Activated naive CD8-positive, alpha-beta T cell treated with anti-CD3 and anti-CD28 coated beads for 36 hours (primary cell): ENCODE measurements at places on chromosomes 2 and 18. TPM values are rescaled to one million over a fixed set of nuclear protein-coding genes. Genes with fewer than 3 reads are reported as not detected.

DNA sequence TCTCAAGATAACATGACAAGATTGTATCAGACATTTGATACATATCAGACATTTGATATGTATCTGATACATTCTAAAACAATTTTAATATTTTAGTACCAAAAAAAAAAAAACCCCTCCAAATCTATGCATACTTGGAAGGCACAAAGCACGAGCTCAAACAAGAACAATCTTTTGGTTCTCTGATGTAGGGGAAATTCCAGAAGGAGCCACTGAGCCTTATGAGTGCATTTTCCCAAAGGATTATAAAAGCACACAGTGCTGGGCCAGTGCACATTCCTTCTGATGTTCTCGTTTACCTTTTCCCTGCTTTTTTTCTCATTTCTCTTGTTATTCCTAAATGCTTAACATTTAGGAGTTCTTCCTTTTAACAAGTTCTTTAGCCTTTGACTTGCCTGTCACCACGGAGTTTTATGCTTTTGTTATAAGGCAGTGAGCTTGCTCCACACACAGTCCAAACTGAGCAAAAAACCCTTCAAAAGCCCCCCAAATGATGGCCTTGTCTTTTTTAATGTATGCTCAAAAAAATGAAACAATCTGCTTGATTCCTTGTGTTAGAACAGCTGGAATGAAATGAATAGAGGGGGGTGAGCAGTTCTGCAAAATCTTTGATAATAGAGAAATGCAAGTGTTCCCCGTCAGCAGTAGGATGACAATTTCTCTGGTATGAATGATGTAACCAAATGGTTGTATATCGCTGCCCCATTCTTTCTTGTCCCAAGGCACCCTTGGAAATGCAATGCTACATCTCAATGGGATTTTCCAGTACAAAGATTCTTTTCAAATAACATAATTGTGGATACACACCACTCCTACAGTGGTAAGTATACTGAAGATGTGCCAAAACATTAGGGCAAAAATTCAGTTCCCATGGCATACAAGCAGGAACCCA, 597.2 kb upstream of the ZEB2 start:
- H3K27me3 ChIP-seq, result no peaks in the 10 kb centered on the region
- H3K4me3 ChIP-seq, result no peak overlapping the region
- H3K4me1 ChIP-seq, result no peaks in the 10 kb centered on the region
- no peak overlapping the region for H3K27ac ChIP-seq
- H3K36me3 ChIP-seq, result no peaks in the 10 kb centered on the region

- no peaks in the 10 kb centered on the region for H3K4me1 ChIP-seq
- H3K27me3 ChIP-seq, result no peaks in the 10 kb centered on the region
- no peak overlapping the region for H3K4me3 ChIP-seq
- no peak overlapping the region for H3K27ac ChIP-seq
Measured at GRCh38 chr2:85660725-85661124, 7.3 kb downstream of the SFTPB start.

- no peak for DNase-seq
- H3K4me1 ChIP-seq, result no peaks in the 10 kb centered on the region
- H3K27me3 ChIP-seq, result no peaks in the 10 kb centered on the region
- H3K36me3 ChIP-seq, result no peaks in the 10 kb centered on the region
- no peak overlapping the region for H3K27ac ChIP-seq
Measured at GRCh38 chr18:41713969-41714825, 240.8 kb upstream of the PIK3C3 start.

SMPD4 gene
- 110 TPM for total RNA-seq

- no peak for DNase-seq
- H3K27ac ChIP-seq, result no peak overlapping the region
- H3K27me3 ChIP-seq, result peaks cover 9% of the 10 kb centered on the region
- H3K4me3 ChIP-seq, result no peak overlapping the region
Measured at GRCh38 chr2:165295643-165296042, 56.4 kb downstream of the SCN2A start.

- no peaks in the 10 kb centered on the region for H3K27me3 ChIP-seq
- peaks cover 34% of the 10 kb centered on the region for H3K36me3 ChIP-seq
- H3K4me3 ChIP-seq, result no peak overlapping the region
- DNase-seq, result no peak
- peaks cover 24% of the 10 kb centered on the region for H3K4me1 ChIP-seq
- no peak overlapping the region for H3K27ac ChIP-seq
Measured at GRCh38 chr18:49794743-49795142, 18.6 kb downstream of the ACAA2 start.

- peaks cover 33% of the 10 kb centered on the region for H3K36me3 ChIP-seq
- no peaks in the 10 kb centered on the region for H3K27me3 ChIP-seq
- H3K27ac ChIP-seq, result no peak overlapping the region
- no peak for DNase-seq
Measured at GRCh38 chr2:30484995-30485394, 37.9 kb downstream of the LCLAT1 start.

C2orf78 gene
- total RNA-seq, result not detected

DNA sequence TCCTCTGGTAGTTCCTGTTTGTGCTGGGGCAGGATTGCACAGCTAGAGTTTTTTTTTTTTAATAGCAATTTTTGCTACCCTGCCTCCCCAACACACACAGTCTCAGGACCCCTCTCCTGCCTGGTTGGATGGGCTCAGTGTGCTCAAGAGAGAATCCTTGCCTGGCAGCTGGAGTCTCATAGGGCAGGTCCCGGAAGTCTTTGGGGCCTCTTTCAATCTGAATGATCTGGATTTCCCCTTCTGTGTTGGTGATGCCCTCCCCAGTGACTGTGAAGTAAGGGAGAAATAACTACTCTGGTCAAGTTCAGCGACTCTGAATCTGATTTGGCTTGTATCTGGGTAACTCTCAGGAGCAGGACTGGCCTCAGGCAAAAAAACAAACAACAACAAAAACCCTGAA, 220.6 kb upstream of the LRRTM1 start:
- H3K4me3 ChIP-seq, result no peak overlapping the region
- no peaks in the 10 kb centered on the region for H3K36me3 ChIP-seq
- no peak for DNase-seq
- H3K27me3 ChIP-seq, result no peaks in the 10 kb centered on the region
- H3K4me1 ChIP-seq, result no peaks in the 10 kb centered on the region

DNA sequence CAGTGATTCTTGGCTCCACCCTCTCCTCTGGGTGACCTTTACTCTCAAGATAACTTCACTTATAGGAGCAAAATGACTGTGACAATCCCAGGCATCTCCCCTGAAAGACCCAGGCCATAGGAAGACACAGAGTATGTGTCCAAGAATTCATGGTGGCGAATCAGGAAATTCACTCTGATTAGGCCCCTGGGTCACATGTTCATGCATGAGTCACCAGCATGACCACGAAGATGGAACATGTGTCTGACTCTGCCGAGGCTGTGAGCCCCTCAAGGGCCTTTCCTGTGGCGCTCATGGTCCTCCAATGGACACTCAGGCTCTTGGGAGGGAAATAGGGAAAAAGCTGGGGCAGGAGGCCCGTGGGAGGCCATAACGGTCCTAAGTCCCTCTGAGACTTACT, 74.0 kb upstream of the TEX51 start:
- H3K4me1 ChIP-seq, result no peaks in the 10 kb centered on the region
- no peak overlapping the region for H3K4me3 ChIP-seq
- no peaks in the 10 kb centered on the region for H3K36me3 ChIP-seq

DNA sequence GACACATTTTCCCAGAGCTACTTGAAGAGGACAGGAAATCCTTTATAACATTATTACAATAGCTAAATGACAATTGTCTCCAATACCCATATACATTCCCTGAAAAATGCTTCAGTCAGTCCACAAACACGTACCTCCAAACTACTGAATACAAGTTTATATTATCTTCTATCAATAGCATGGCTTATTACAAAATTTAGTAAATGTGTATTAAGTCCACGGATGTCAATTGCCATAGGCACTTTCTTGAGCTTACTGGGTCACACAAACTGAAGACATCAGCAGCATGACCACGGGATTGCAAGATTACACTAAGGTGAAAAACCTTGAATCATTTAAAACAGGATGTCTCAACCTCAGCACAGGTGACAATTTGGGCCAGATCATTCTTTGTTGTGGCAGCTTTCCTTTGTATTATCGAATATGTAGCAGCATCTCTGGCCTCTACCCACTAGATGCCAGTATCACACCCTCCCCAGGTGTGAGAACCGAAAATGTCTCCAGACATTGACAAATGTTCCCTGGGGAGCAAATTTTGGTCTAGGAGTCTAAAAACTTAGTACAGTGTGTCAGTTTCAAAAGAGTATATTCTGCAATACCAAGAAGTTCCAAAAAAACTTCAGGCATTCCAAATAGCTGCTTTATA, 1.4 kb downstream of the MBD2 start:
- H3K4me1 ChIP-seq, result peaks cover 38% of the 10 kb centered on the region
- H3K27me3 ChIP-seq, result no peaks in the 10 kb centered on the region
- peak; percentile 31 for DNase-seq
- peaks cover 15% of the 10 kb centered on the region for H3K36me3 ChIP-seq

SH3RF3 gene
- total RNA-seq, result 2.5 TPM

DNA sequence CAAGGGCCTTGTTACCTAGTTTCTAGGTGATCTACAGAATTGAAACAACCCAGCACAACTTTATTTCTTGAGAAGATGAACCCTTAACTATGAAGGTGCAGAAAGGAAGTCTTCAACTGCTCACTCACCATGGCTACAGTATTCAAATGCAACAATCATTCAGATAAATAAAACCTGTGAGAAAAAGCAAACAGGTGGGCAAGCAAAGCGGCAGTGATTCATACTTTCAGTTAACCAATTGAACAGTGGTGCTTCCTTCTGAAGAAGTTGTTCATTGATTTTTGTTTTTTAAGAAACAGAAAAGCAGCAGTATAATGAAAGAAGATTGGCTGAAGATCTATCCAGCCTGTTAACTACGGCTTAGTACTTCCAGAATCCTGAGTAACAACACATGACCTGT, 43.5 kb downstream of the SLC35F5 start:
- peaks cover 8% of the 10 kb centered on the region for H3K36me3 ChIP-seq
- H3K27me3 ChIP-seq, result no peaks in the 10 kb centered on the region
- DNase-seq, result no peak
- H3K4me1 ChIP-seq, result no peaks in the 10 kb centered on the region
- H3K27ac ChIP-seq, result no peak overlapping the region
- H3K4me3 ChIP-seq, result no peak overlapping the region

DNA sequence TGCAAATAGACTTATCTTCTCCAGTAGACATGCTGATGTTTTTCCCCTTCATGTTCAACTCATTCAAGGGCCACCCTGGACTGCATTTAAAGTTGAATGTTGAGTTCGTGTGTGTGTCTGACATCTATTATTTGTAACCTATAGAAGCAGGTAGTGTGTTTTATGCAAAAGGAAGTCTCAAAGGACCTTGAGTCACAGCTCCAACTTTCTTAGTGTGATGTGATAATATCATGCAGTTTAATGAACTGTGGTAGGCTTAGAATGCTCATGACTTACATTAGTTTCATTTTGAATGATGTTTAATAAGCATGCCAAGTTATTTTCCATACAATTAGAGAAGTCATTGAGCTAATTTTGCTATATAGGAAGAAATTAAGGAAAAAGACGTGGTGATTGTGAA, 67.9 kb downstream of the CERS6 start:
- H3K27ac ChIP-seq, result no peak overlapping the region
- no peaks in the 10 kb centered on the region for H3K27me3 ChIP-seq
- DNase-seq, result no peak
- H3K36me3 ChIP-seq, result peaks cover 10% of the 10 kb centered on the region
- H3K4me1 ChIP-seq, result peaks cover 47% of the 10 kb centered on the region

- H3K4me1 ChIP-seq, result no peaks in the 10 kb centered on the region
- peaks cover 27% of the 10 kb centered on the region for H3K27me3 ChIP-seq
- H3K4me3 ChIP-seq, result no peak overlapping the region
- H3K27ac ChIP-seq, result no peak overlapping the region
- H3K36me3 ChIP-seq, result no peaks in the 10 kb centered on the region
Measured at GRCh38 chr2:18435426-18436037, 124.9 kb downstream of the RDH14 start.

TUBA4B gene
- total RNA-seq, result not detected

TMEM200C gene
- total RNA-seq, result not detected

UGT1A4 gene
- not detected for total RNA-seq

PPP4R3B gene
- 82.6 TPM for total RNA-seq

KCNS3 gene
- not detected for total RNA-seq

ALK gene
- total RNA-seq, result not detected

- no peak overlapping the region for H3K27ac ChIP-seq
- no peaks in the 10 kb centered on the region for H3K36me3 ChIP-seq
- peaks cover 3% of the 10 kb centered on the region for H3K27me3 ChIP-seq
- no peak overlapping the region for H3K4me3 ChIP-seq
- no peaks in the 10 kb centered on the region for H3K4me1 ChIP-seq
Measured at GRCh38 chr2:40095000-40095399, 315.9 kb upstream of the THUMPD2 start.

DNA sequence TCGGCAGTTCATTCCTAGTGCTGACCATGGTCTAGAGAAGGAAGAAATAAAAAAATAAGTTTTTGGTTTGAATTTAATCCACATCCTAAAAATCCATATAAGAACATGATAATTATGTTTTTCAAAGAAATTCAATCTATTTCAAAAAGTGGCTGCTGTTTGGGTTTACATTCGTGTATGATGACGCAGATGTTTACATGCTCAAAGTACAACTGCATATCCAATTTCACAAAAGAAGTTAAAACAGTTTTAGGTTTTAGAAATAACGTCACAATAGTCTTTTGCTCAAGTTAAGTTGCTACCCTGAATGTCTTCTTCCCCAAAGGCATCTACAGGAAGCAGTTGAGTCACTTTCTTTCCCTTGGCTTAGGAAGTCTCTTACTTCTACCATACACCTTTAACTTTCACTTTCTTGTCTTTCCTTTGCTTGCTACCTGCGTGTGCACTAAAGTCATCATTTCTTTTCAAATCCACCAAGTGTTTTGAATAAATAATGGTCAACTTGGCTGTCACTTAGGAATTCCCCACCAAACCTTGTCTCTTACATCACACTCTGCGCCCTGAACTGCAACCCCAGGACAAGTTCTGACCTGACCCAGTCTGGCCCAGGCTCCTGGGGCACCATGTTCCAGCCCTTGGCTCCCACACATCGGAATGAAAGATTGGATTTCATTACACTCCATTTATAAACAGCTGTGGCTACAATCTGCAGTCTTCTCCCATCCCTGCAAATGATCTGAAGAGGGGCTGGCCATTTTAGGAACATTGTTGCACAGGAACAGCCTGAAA, 28.4 kb downstream of the FAM237A start:
- no peaks in the 10 kb centered on the region for H3K36me3 ChIP-seq
- H3K4me3 ChIP-seq, result no peak overlapping the region
- H3K27me3 ChIP-seq, result peaks cover 19% of the 10 kb centered on the region
- no peak for DNase-seq
- no peak overlapping the region for H3K27ac ChIP-seq
- H3K4me1 ChIP-seq, result no peaks in the 10 kb centered on the region

CAVIN2 gene
- not detected for total RNA-seq

- DNase-seq, result no peak
- no peaks in the 10 kb centered on the region for H3K36me3 ChIP-seq
- H3K27me3 ChIP-seq, result peaks cover 28% of the 10 kb centered on the region
- H3K27ac ChIP-seq, result no peak overlapping the region
Measured at GRCh38 chr2:9178904-9179571, 27.6 kb upstream of the ASAP2 start.
